ENCODE measurements at places on chromosomes 2 and 18.

DNA sequence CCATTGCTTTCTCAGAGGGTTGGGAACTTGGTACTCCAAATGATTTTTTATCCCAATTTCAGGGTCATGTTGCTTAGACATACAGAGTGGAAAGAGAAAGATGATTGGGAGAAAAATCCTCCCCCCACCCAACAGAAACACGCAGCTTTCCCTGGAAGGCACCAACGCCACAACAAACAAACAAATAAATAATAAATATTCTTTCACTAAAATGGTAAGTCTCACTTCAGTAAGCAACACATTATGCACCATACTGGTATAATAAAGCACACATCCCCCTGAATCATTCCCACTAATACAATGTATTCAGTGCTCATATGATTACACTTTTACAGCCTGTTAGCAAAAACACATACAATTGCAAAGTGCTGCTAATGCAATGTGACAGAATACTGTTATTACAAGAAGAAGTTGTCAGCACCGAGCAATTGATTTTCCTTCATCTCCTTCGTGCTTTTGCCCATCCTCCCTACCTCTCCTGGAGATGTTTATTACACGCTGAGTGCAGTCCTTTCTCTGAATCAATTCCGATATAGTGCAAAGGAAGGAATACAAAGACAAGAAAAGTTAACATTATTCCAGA is 359.9 kb downstream of the TXNL1 start:
- DNase-seq = no peak

DNA sequence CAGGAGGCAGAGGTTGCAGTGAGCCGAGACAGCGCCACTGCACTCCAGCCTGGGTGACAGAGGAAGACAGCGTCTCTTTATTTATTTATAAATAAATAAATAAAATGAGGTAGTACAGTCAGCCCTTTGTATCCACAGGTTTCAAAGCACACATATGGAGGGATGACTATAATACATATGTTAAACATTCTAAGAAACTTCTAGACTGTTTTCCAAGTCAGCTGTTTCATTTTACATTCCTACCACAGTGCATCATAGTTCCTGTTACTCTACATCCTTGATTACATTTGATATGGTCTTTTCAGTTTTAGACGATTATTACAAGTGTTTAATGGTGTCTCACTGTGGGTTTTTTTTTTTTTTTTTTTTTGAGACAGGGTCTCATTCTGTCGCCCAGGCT is 157.6 kb downstream of the ATAD2B start:
- no peak for DNase-seq

DNA sequence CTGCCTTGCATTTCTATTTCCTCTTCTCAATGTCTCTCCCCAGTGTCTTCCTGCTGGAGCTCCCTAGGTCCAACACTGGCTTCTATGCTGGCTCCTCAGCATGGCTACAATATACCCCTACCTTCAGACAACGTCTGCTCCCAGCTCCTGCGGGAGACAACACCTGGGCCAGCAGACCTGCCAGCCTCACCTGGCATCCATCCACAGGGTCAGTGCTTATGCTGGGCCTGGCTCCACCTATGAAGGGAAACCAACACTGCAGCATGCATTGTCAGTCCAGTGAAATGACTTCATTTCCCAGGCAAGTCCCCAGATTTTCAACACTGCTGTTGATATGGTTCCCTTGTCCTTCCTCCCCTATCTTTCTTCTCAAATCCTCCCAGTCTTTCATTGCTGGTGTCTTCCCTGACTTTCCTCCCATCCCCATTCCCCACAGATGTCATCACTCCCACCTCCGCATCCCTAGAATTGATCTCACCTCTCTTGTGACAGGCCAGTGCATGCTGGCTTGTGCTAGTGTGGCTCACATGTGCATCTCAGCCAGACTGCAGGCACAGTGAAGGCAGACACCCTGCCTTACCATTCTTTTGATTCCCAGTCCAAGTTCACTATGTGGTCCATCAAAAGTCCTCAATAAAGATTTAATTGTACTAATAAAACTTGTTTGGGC is 98.0 kb downstream of the MYO5B start:
- DNase-seq = no peak

GRCh38 chr2:40394031-40394430 is 57.9 kb downstream of the SLC8A1 start:
- no peak for DNase-seq

DNA sequence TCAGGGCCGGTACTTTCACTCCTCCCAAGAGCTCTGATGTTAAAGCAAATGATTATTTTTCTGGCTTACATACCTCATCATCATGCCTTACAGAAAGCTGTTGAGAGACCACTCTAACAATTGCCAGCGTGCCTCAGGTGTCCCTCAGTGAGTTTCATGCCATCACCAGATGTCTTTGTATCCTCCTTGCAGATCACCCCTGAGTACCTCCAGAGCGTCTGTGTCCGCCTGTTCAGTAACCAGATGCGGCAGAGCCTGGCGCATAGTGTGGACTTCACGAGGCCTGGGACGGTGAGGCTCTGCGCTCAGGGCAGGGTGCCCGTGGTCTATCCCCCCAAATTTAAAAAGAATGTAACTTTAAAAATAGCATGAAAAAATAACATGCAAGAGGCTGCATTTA is 41.3 kb downstream of the ARMC9 start:
- no peak for DNase-seq

DNA sequence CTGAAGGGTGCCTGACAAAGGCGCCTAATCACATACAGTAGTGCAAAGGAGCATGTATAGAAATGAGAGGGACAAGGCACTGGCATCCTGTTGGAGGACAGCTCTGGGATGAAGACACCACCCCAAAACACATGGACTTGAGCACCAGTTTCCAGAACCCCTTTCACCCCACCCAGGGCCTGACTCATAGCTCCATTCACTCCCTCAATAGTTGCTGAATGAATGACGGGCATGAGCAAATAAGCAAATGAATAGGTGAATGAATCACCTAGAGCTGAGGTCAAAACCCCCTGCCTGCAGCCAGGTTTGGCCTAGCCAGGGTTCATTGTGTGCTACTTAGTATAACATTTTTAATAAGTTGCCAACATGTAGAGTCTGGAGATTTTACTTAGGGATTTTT is 66.3 kb downstream of the NRP2 start:
- no peak for DNase-seq

DNA sequence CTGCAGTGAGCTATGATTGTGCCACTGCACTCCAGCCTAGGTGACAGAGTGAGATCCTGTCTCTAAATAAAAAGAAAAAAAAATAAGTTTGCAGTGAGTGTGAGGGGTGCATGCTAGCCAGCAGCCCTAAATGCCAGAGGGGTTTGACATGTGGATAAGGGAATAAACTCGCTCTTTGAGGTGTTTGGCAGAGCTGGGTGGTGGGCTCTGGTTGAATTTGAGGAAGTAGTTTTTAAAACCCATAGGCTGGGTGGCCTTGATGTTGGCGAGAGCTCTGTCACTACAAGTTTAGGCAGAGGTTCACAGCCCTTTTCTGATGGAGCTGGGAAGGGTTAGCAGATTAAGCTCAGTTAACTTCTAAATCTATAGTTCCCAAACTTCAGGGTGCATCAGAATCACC is 3.1 kb downstream of the ANXA4 start:
- DNase-seq = no peak

- DNase-seq = peak; percentile 26
These were observed 34.1 kb downstream of the CDC42EP3 start for GRCh38 chr2:37637190-37637860.

DNA sequence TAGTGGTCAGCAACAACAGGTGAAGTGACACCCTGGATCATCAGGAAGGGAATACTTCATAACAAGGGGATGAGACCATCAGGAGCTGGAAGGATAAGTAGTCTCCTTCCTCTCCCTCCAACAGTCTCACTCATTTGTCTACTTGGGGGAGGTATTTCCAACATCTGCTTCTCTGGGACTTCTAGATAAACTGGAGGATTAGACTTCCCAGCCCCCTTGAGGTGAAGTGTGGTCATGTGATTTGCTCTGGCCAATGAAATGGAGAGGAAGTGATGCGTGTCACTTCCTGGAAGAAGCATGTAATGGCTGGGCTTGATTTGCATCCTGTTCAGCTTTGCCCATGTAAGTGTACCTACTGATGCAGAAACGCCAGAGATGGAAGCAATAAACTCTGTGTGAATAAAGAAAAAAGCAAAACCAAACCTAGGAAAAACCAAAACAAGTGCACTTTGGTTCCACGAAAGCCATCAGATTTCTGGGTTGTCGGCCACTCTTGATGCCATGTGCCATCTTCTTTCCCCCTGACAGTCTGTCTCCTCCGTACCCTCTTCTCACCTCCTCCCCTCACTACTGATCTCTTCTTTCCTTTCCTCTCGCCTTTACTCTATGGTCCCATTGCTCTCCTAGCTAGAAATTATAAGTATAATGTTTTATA is 76.1 kb upstream of the DNMT3A start:
- no peak for DNase-seq

DNA sequence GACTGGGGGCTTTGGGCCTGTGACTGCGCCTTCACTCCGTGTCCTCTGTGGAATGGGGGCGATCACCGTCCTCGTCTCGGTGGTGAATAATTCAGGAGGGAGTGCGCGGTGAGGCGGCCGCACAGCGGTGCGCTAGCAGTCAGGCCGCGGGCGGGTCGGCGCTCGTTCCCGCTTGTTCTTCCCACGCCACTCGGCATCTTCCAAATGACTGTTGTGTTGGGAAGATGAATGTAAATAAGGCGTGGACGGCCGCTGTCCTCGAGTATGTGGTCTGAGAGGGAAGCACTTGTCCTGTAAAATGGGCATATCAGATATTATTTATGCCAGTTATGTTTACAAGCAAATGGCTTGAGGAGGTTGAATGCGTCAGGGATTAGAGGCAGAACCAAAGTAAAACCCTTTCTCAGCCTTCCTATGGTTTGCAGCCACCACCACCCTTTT is 608 bp upstream of the VPS4B start:
- DNase-seq = no peak

DNA sequence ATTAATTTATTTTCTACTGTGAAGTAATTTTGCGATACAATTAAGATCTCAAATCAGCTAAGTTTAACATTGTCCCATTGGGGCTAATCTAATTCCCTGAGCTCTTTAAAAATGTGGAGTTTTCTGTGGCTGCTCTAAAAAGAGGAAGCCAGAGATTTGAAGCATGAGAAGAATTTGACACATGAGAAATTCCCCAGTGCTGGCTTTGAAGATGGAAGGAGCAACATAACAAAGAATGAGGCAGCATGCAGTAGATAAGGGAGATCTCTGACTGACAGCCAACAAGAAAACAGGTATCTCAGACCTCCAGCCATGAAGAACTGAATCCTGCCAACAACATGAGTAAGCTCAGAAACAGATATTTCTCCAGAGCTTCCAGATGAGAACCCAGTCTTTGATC is 308.4 kb downstream of the ZNF804A start:
- no peak for DNase-seq

DNA sequence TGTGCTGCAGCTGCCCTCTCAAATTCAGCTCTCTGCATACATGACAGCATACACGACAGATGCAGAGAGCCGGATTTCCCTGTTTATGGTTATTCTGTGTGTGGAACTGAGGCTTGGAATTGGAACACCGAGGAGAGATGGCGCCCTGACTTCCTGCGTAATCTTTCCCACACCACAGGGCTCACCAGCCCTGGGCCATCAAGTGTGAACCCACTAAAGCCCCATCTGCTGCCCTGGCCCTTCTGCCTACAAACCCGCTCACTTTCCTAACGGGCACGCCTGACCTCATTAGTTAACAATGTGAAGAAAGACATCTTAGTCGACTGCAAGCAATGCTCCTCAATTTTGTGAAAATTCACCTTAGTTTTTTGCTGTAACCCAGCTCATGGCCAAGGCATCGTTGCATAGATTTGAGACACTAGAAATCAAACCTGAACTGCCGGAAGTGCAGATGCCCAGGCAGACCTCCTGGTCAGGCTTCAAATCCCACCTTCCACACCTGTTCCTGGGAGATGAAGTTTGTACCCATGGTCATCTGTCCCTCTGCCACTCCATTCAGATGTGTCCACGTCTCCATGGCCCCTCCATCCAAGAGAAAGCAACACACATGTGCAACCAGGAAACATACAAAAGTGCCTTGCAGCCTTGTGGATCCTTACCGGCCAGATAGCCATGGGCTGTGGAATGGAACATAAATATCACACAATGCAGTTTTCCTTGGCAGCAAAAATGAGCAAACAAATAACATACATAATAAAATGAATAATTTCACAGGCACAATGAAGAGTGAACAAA is 5.0 kb upstream of the CIDEA start:
- no peak for DNase-seq

DNA sequence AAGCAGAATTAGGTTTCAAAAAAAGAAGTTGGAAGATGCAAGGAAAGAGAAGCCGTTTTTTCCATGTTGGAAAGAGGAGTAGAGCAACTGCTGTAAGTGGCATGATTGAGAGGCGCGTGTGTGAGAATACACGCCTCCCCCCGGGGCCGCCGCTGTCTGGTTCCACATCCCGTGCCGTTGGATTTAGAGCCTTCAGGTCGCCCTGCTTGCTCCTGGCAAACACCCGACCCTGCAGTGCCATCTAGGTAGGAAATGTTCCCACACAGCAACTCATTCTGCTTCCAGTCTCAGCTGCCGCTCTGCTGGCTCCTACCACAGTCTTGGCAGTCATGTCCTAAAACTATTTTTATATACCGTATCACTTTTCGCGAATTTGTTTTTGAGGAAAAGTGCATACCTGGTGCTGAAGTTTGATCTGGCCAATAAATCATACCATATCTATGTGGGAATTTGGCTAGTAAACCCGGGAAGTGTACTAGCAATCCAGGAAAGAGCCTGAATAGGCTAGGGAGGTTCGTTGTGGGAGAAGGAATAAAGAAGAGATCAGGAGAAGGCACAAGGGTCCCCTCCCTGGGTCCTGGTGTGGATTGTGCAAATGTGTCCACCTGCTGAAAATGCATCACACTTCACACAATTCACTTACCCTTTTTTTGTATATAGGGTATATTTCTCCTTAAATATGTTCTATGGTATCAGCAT is 372.7 kb downstream of the FBXO15 start:
- DNase-seq = no peak

GRCh38 chr18:32674491-32674890 is 98.3 kb downstream of the KLHL14 start:
- no peak for DNase-seq

DNA sequence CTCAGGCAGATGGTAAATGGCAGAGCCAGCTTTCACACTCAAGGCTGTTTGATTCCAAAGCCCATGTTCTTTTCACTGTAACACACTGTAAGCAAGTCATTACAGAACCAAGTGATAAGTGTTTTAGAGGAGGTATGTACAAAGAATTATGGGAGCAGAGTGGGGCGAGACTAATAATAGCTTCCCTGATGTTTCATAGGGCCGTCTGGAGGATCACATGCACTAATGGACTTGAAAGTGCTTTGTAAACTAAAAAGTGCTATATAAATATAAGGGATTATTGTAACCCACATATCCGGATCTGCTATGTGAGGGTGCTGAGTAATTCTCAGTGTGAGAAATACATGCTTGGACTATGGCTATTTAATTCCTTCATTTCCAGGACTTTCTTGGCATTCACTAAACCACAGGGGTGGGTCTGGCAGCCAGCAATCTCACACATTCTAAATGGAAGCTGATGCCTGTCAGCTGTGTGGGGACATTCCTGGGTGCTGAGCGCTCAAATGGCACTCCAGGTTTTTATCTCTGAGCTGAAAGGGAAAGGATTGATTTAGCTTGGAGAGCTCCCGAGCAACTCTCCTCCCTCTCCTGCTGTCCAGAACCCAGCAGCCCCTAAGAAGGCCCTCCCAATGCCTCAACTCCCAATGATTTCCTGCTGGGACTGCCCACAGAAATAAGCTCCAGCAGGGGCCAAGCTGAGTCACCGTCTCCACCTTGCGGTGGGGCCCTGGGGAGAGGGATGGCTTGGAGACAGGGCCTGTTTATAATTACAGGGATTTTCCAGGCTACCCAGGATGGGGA is 222.8 kb downstream of the SOX11 start:
- peak; percentile 68 for DNase-seq

GRCh38 chr18:76715012-76715610 is 107.2 kb upstream of the ZNF236 start:
- no peak for DNase-seq

GRCh38 chr2:195537811-195538210 is 119.2 kb upstream of the SLC39A10 start:
- DNase-seq = no peak

Measured in right forelimb (tissue), 1 donor.